ENCODE measurements at places on chromosomes 5 and 9.

GRCh38 chr5:66789434-66789833 lies 193.2 kb downstream of the MAST4 start:
- DNase-seq = no peak

DNA sequence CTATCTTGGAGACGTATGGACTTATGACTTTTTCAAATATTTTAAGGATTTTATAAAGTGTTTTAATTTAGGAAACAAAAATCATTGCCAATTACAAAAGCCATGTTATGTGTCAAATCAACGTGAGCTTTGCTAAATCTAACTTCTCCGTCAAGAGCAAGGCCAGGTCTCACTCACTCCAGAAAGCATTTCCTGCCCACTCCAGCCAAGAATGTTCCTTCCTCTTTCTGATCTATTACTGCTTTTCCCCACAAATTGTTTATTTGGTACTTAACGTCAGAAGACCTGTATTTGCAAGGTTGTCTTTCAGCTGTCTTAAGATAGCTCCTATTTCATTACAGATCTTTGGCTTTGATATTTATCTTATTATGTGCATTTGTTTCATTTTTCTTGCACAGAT lies 193.5 kb upstream of the HAPLN1 start:
- DNase-seq = no peak

- DNase-seq = no peak
Measured at GRCh38 chr9:126545106-126545505, 68.6 kb upstream of the LMX1B start.

- no peak for DNase-seq
Measured at GRCh38 chr9:134766587-134766986, 114.0 kb upstream of the FCN2 start.

GRCh38 chr9:101536938-101537337 lies 3.3 kb downstream of the RNF20 start:
- DNase-seq = no peak

GRCh38 chr5:124212934-124213333 lies 533.5 kb downstream of the ZNF608 start:
- DNase-seq = no peak

- DNase-seq = no peak
Measured at GRCh38 chr5:56286015-56286884, 53.1 kb upstream of the ANKRD55 start.

- DNase-seq = no peak
Measured at GRCh38 chr9:98251551-98251950, 3.9 kb downstream of the TBC1D2 start.

DNA sequence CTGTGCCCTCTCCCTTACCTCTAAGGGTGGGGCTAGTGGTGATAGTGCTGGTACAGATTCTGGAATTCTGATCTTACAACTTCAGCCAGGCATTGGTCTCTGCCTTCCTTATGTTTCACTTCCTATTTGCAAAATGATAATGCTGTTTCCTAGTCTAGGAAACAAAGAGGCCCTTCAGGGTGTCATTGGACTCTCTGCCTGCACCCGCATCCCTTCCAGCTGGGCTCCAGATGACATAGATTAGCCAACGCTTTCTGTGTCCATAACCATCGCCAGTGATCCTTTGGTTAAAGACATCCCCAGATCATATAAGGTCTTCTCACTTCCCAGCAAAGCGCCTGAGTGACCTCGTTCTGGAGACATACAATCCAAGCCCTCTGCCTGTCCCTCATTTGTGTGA lies 180.7 kb downstream of the ERCC6L2 start:
- no peak for DNase-seq

GRCh38 chr5:77709993-77710685 lies 66.0 kb downstream of the TBCA start:
- DNase-seq = no peak

GRCh38 chr9:107375651-107376369 lies 92.7 kb downstream of the RAD23B start:
- DNase-seq = no peak

- DNase-seq = no peak
Measured at GRCh38 chr5:173016598-173017046, 33.1 kb downstream of the ATP6V0E1 start.

GRCh38 chr5:154358516-154359220 lies 87.1 kb upstream of the SAP30L start:
- DNase-seq = no peak

DNA sequence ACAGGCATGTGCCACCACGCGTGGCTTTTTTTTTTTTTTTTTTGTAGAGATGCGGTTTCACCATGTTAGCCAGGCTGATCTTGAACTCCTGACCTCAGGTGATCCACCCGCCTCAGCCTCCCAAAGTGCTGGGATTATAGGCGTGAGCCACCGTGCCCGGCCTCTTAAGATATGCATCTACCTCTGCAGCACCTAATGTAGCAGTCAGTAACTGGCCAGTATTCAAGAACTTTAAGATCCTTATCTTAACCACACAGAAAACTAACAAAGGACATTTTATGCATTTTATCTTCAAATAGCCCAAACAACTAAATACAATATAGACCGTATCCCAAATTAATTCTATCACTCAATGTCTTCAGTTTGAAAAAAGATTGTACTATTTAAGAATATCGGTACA lies 618.7 kb downstream of the TLE1 start:
- no peak for DNase-seq
